ENCODE measurements at places on chromosomes 13 and 19.

DNA sequence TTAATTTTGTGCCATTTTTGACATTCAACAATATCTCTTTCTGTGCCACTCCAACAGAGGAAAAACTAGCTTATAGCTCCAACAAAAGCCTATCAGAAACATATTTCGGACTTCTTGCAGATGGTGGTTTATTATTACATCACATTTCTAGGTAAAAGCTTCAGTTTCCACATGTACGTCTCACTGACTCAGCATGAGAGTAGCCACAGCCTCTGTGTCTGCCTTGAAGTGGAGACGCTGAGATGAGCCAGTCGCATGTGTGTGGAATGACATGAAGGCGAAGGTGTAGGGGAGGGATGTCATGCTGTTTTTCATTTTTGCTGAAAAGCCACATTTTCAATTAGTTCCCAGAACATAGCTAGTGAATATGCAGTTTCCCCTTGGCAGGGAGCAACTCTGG is 598.6 kb downstream of the EFNB2 start:
- H3K4me1 ChIP-seq: no peaks in the 10 kb centered on the region
- no peak for DNase-seq
- no peak overlapping the region for H3K27ac ChIP-seq
- no peak overlapping the region for H3K4me3 ChIP-seq
- no peaks in the 10 kb centered on the region for H3K36me3 ChIP-seq

GRCh38 chr19:8569066-8569771 is 8.0 kb downstream of the MYO1F start:
- peak overlapping the region; percentile 63 for H3K27ac ChIP-seq
- H3K4me1 ChIP-seq: peaks cover 81% of the 10 kb centered on the region
- H3K27me3 ChIP-seq: no peaks in the 10 kb centered on the region
- no peaks in the 10 kb centered on the region for H3K36me3 ChIP-seq
- peak; percentile 62 for DNase-seq

DNA sequence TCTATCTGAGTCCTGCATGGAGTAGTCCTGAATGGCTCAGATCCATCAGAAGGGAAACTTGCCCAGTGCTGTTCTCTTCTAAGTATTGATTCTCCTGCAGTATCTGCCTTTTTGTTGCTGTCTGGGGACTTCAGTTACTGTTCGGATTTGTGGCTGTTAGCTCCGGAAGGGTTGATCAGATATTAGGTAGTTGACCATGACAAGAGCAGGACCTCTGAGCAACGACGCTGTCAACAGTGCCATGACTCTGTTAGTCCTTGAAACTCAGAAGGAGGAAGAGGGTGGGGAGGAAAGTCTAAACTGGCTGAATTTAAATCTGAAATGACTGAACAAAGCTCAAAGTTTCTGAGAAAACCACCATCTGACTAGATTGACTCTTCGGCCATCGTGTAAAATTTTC is 42.2 kb downstream of the CCNE1 start:
- H3K27ac ChIP-seq: no peak overlapping the region
- DNase-seq: no peak
- no peaks in the 10 kb centered on the region for H3K4me1 ChIP-seq
- H3K27me3 ChIP-seq: no peaks in the 10 kb centered on the region
- H3K36me3 ChIP-seq: no peaks in the 10 kb centered on the region
- no peak overlapping the region for H3K4me3 ChIP-seq

DNA sequence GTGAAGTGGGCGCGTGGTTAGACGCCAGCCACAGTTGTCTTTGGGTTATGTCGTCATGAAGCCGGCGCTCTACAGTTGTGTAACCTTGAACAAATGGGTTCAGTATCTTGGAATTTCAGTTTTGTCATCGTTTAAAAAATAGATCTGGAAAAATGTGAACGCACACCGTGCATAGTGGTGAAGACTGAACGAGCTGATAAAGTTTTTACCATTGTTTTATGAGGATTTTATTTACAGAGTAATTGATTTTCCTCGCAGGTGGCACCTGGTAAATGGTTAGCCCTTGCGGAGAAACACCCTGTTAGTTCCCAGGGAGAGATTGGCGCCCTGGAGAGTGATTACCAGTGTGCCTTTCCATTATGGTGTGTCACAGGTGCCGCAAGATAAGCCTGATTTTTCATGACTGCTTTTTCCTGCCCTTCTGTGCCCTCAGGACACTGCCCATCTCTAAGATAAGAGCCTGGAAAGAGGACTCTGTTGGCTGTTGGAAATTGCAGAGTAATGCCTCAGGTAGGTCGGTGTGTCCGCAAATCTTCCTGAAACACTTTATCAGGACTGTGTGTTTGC is 577 bp downstream of the ZNF181 start:
- H3K27ac ChIP-seq: peak overlapping the region; percentile 91
- H3K4me3 ChIP-seq: peak overlapping the region; percentile 86
- peaks cover 13% of the 10 kb centered on the region for H3K4me1 ChIP-seq
- H3K36me3 ChIP-seq: peaks cover 11% of the 10 kb centered on the region
- H3K27me3 ChIP-seq: no peaks in the 10 kb centered on the region

DNA sequence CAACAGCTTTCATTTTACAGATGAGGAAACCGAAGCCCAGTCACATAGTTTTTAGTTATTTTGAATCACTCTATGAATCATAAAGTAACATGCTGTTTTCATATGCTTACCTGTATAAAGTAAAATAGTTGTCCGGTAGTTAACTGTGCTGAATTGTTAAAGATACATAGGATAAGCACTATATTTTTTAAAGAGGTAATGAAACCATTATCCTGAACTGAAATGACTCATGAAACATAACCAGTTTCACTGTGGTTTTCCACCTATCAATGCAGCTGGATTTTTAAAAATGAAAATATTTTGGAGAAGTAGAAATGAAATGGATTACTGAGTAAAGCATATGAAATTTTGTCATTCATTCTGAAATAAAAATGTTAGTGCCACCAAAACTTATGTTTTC is 655.0 kb downstream of the OLFM4 start:
- no peak overlapping the region for H3K27ac ChIP-seq
- no peaks in the 10 kb centered on the region for H3K4me1 ChIP-seq
- H3K27me3 ChIP-seq: no peaks in the 10 kb centered on the region
- H3K4me3 ChIP-seq: no peak overlapping the region
- H3K36me3 ChIP-seq: no peaks in the 10 kb centered on the region
- no peak for DNase-seq

GRCh38 chr19:19223636-19224035 is 11.9 kb downstream of the NCAN start:
- no peak overlapping the region for H3K27ac ChIP-seq
- peaks cover 9% of the 10 kb centered on the region for H3K4me1 ChIP-seq
- H3K27me3 ChIP-seq: no peaks in the 10 kb centered on the region
- H3K4me3 ChIP-seq: no peak overlapping the region
- no peak for DNase-seq
- H3K36me3 ChIP-seq: no peaks in the 10 kb centered on the region

DNA sequence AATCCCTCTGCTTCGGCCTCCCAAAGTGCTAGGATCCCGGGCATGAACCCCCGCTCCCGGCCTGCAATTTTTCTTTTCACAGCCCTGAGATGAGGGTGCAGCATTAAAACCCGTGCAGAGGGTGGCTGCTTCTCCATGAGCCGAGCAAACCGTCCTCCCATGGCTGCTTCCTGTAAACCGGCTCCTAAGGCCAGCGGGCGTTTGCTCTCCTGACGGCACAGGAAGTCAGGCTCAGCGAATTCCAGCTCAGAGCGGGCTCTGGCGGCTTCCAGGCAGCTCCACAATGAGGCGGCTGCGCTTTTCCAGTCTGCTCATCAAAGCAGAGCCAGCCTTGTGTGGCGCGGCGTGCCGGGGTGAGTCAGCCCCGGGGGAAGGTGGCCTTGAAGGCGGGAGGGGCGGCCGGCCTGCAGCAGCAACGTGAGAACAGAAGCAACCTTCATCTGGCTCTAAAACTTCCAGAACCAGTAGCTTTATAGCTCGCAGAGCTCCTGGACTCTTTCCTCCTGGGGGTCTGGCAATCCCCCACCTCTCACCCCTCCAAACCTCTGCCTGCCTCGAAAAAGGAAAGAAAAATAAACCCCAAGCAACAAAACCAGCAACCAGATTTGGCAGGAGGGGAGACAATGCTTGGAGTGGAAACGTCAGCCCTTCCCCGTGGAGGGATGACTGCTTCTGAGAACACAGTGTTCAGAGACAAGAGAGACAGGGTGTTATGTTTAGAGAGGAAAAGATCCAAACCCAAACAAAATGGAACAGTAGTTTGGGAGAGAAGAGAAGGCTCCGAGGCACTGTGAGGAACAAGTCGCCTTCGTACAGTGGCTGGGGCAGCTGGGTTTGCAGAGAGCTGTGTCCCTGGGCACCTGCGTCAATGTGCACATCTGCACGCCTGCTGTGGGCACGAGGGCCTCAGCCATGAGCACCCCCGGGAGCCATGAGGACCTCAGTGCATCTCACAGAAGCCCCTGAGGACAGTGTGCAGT is 67.8 kb downstream of the GADD45B start:
- H3K27me3 ChIP-seq: no peaks in the 10 kb centered on the region
- peaks cover 10% of the 10 kb centered on the region for H3K4me1 ChIP-seq
- H3K4me3 ChIP-seq: peak overlapping the region; percentile 49
- H3K36me3 ChIP-seq: no peaks in the 10 kb centered on the region
- DNase-seq: peak; percentile 35

- H3K36me3 ChIP-seq: no peaks in the 10 kb centered on the region
- H3K4me1 ChIP-seq: no peaks in the 10 kb centered on the region
- H3K27me3 ChIP-seq: no peaks in the 10 kb centered on the region
- peak overlapping the region; percentile 73 for H3K27ac ChIP-seq
Measured at GRCh38 chr19:45768655-45768983, 433 bp downstream of the SIX5 start.
